Cerebellum (tissue), 4 donors: ENCODE measurements at places on chromosomes 16 and 17. TPM values are rescaled to one million over a fixed set of nuclear protein-coding genes. Genes with fewer than 3 reads are reported as not detected.

- no peak for DNase-seq
These were observed 61.0 kb downstream of the RPH3AL start for GRCh38 chr17:291587-291986.

- DNase-seq, result no peak
These were observed 11.6 kb upstream of the LYRM9 start for GRCh38 chr17:27904534-27905446.

DNA sequence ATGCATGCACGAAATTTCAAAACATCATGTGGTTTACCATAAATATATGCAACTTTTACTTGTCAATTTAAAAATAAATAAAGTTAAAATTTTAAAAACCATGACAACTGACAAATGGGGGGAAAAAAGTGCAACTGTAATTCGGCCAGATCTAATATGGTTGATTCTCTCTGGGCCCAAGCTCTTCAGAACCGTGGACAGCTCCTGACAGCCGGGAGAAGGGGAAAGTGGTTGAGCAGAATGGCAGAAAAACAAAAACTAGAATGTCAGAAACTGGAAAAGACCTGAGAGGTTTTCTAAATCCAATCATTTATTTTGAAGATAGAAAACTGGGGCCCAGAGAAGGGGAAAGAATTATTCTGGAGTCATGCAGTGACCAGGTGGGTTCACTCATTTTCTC, 126.6 kb downstream of the TMEM132E start:
- DNase-seq, result no peak

DNA sequence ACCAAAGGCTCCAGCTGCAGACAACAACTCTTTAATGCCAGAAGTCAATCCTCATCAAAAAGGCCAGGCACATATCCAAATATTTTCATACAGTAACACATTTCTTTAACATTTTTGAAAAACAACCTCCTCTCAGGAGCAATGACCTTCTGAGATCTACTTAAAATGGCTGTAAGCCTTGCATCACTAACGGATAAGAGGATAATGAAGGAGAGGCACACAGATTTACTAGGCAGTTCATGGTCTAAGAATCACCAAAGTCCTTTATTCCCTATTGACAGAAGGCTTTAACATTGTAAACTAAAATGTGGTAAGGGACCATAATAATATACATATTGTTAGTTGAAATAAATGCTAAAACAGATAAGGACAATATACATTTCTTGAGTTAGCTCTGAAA, 114.7 kb downstream of the USP32 start:
- no peak for DNase-seq

DNA sequence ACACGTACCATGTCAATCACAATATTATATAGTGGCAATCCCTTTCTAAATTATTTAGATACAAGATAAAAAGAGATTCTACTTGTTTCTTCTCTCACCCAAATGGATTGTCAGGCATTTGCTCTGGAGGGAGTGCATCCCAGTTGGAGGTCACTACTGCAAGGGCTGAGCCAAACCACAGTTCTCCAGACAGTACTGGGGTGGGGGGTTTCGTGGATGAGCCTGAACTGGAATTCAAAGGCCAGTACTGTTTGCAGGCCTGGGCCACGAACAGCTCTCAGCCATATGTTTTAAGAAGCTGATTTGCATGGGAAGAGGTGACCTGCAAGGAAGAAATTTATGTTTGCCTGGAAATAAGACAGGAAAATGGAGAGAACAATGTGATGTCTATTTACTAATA, 314.9 kb downstream of the PMP22 start:
- no peak for DNase-seq

DNA sequence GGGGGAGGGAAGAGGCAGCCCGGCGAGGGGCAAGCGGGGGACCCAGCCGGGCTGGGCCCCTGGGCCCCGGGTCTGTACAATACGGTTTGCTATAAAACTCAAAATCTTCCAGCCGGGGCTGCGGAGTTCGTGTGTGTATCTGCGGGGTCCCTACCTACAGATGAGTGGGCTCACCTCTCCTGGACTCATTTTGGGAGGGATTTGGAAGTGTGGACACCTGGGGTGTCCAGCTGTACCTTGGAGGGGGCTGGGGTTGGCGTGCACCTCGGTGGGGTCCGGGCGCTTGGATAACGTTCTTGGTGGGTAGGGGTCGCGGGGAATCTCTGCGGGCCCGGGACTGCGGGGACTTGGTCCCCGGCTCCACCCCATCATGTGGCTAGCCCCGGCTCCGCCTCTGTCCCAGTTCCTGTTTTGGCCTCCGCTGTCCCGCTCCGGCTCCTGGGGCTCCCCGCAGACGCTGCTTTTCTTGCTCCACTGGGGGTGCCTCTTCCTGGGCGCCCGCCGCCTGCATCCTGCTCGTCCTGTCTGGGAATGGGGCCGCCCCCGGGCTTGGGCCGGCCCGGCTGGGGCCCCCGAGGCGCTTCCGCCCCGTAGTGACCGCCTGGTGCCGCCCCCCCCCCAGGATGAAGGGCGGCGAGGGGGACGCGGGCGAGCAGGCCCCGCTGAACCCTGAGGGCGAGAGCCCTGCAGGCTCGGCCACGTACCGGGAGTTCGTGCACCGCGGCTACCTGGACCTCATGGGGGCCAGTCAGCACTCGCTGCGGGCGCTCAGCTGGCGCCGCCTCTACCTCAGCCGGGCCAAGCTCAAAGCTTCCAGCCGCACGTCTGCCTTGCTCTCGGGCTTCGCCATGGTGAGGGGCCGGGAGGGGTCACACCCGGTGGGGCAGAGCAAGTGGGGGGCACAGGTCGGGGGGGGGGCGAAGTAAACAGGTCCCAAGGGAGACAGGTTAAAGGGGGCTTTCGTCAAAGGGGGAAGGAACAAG, at the start of gene ORAI3:
Gene ORAI3 (plus strand): TSS at position 402 of the 983 bp plus-strand sequence. CDS start 222 bp downstream, at position 624.
- peak; percentile 70 for DNase-seq

- no peak for DNase-seq
These were observed 121.7 kb upstream of the NLRP1 start for GRCh38 chr17:5705876-5706576.

DNA sequence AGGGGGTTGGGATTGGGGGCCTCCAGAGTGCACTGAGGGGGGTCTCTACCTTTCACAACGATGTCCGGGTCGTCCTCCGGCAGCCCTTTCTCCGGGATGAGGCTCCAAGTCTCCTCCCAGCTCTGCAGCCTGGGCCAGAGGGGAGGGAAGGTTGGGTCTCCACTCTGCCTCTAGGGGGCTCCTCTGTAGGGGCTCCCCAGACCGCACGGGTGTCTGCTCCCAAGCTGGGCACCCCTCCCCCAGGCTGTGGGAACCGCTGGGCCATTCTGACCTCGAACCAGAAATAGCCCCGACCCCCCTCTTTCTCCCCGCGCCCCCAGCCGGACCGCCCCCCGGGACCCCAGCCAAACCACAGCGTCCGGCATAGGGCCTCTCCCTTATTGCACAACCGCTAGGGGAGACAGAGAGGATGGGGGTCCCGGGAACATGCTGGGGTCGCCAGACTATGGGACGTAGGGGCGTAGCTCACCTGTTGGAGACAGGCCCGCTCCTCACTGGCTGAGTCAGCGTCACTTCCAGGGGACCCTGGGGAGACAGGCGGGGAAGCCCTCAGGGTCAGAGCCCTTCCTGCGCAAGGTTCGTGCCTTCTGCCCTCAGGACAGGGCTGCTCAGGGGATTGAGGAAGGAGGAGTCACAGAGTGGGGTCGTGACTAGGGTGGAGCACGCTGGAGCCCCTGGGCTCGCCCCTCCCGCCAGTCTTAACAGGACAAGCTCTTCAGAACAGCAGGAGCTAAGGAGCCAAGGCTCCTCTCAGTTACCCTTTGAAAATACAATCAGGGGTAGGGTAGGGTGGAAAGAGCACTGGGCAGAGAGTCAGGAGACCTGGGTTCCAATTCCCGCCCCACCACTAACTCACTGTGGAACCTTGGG, 2.7 kb downstream of the PLEKHH3 start:
- DNase-seq, result no peak

DNA sequence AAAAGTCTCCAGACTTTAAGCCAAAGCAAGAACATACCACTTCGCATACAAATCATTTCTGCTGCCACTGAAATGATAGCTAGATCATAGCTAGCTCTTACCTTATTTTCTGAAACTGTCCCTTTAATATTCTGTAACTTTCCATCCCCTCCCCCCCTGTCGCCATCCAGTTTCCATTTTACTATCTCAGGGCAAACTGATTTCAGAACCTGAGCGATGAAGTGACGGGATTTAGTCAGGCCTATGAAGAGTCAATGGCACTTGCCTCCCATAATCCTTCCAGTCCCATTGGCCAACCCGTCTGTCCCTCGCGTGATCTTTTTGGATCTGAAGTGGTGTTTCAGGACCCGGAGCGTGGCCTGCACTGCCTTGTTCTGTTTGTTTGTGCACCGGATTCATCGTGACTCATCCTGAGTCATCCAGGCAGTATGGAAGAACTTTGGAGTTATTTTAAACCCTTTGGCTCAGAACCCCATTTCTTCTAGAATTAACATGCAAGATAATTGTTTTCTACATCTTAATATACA, 199.8 kb upstream of the CHMP6 start:
- no peak for DNase-seq

DNA sequence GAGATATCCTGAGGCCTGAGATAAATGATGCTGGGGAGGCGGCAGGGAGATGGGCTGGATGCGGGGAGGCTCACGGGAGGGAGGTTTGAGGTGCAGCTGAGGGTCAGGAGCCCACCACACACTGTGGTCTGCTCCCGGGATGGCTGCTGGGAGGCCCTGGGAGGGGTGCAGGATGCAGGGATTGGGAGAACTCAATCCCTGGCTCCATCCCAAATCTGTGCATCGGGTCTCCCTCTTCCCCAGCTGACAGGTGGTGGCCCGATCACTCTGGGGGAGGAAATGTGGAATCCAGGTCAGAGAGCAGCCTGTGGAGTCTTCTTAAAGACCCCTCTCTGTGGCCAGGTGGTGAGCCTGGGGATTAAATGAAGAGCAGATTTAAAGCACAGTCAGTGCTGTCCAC, 12.0 kb downstream of the PHB1 start:
- DNase-seq, result no peak

DNA sequence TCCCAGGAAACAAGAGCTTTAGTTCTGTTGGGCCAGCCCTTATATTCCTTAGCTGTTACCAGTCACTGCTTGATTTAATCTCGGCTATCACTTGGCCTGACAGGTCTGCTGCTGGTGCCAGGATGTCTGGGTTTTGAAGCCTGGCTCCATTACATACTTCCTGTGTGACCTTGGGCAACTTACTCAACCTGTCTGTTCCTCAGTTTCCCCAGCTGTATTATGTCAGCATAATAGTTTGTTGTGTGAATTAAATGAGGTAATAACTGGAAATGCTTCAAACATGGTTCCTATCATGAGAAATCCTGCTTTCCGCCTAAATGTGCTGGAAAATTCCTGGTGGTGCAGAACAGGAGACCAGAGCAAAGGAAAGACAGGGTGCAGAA, 50.6 kb upstream of the STH start:
- no peak for DNase-seq

- no peak for DNase-seq
These were observed 194.0 kb upstream of the CIBAR2 start for GRCh38 chr16:85306071-85306792.

- peak; percentile 71 for DNase-seq
These were observed at the start of gene RASL10B for GRCh38 chr17:35731239-35731916. RASL10B (plus strand) TSS chr17:35731639; CDS start chr17:35735185, 3,546 bp downstream.

DNA sequence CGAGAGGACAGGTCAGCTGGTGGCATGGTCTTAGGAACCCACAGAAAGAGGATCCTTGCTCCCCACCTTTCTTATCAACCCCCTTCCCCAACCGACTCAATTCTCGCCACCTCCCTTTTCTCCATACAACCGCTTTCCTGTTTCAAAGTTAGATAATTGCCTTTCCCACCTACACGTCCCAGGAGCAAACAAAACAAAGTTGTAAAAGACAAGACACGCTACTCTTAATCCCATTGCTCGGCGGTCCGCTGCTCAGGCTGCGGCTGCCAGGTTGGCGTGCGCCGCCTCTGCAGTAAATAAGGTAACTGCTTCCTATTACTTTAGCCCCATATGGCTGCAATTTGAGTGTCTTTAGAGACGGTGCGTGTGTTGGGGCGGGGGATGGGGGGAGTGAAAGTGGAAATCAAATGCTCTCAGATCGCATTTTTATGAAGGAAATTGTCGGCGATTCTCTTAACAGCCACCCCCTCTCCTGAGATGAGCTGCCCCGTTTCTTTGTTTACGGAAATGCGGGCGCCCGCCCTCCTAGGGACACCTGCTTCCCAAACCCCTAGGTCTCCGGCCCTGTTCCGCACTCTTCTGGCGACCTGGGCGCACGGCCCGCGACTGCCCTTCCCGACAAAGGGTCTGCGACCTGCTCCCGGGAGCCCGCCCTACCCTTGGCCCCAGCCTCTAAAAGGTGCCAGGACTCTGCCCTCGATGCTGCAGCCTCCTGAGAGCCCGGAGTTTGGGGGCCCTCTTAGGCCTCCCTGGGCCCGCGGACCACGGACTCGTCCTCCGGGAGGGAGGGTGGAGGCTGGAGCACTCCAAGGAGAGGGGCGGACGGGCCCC, 3.7 kb upstream of the CBX8 start:
- DNase-seq, result no peak

DNA sequence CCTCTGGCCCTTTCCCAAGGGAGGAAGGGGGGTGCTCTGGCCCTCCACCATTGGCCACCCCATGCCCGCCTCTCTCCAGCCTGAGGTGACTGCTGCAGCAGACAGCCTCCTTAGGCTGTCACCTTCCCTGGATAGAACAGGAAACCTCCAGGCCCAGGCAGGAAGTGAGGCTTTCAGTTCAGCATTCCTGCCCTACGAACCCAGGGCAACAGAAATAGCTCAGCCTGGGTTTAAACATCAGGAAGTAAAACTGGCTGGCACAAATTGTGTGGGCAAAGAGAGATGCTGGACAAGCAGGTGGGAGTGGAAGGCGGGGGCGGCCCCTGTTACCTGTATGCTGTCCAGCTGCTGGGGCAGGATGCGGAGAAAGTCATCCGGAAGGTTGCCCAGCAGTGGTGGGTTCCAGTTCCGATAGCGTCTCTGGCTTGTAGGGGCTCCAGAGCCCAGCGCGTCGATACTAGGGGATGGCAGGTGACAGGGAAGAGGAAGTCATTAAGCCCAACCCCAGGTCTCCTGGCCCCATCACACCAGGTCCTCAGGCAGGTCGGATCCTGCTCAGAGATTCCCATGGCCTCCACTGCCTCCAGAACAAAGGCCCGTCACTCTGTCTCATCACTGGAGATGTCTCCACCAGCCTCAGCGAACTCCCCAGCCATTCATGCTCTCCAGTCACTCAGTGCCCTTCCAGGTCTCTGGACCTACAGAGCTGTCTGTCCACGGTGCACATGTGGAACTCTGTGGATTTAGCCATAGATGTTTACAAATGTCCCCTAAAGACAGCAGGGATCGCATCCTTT, 23.6 kb upstream of the MRPS23 start:
- no peak for DNase-seq

The TMC7 gene
- total RNA-seq, result 2.7 TPM

The APOBR gene
- total RNA-seq, result 0.09 TPM

The CFAP97D1 gene
- total RNA-seq, result not detected

The WSCD1 gene
- 46.8 TPM for total RNA-seq

The SERPINF2 gene
- 0.18 TPM for total RNA-seq
